Left renal cortex interstitium (tissue), 4 donors: ENCODE measurements at places on chromosomes 7 and 10. TPM values are rescaled to one million over a fixed set of nuclear protein-coding genes. Genes with fewer than 3 reads are reported as not detected.

DNA sequence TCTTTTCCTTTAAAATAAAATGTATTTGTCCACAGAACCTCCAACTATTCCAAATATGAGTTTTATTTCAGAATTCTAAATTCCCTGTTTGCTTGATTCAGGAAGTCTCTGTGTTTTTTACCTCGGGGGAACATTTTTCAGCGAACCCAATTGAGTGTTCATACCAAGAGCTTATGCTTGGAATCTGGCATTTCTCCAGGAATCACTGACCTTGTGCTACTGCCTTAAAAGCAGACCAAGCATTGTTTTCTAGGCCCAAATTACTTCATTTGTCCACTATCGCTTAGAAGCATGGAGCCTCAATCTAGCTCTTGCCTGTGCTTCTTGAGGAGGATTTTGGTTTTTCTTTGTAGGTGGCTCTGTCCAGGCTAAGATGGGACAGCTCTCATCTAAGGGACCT lies 59.4 kb downstream of the EBLN1 start:
- DNase-seq, result no peak

- DNase-seq, result no peak
These were observed 27.7 kb upstream of the ARHGAP12 start for GRCh38 chr10:31956200-31956946.

GRCh38 chr10:4720463-4720862 lies 105.5 kb upstream of the AKR1E2 start:
- no peak for DNase-seq

- DNase-seq, result peak; percentile 28
These were observed 11.5 kb downstream of the TPK1 start for GRCh38 chr7:144824360-144824759.

GRCh38 chr10:120688928-120689327 lies 162.2 kb upstream of the WDR11 start:
- no peak for DNase-seq

GRCh38 chr10:62818426-62819011 lies 2.4 kb upstream of the EGR2 start:
- no peak for DNase-seq

DNA sequence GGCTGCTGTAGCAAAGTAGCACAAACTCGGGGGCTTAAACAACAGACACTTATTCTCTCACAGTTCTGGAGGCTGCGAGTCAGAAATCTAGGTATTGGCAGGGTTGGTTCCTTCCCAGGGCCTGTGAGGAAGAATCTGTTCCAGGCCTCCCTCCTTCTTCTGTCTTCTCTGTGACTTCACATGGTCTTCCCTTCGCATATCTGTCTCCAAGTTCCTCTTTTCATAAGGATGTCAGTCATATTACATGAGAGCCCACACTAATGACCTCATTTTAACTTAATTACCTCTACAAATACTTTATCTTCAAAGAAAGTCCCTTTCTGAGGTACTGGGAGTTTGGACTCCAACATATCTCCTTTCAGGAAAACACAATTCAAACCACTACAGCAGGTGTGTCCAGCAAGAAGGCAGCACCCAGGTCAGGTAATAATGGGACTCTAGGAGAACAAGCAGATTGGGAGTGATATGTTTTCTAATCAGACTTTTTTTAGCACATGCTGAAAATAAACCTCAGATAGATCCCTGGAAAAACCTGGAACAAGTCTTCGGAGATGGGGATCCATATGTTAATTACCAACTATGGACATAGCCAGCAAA lies 11.7 kb downstream of the CREB5 start:
- no peak for DNase-seq

GRCh38 chr7:84162125-84162524 lies 32.5 kb downstream of the SEMA3A start:
- no peak for DNase-seq

GRCh38 chr7:156094350-156095146 lies 282.3 kb upstream of the SHH start:
- DNase-seq, result no peak

- no peak for DNase-seq
These were observed 68.7 kb downstream of the SGMS1 start for GRCh38 chr10:50554995-50555568.

GRCh38 chr10:102644066-102644645 lies at the start of gene TRIM8:
TRIM8 (plus strand) TSS chr10:102644479; CDS start chr10:102644618, 139 bp downstream.
- DNase-seq, result no peak

GRCh38 chr7:113119429-113119828 lies 1.1 kb upstream of the SMIM30 start:
- DNase-seq, result no peak

DNA sequence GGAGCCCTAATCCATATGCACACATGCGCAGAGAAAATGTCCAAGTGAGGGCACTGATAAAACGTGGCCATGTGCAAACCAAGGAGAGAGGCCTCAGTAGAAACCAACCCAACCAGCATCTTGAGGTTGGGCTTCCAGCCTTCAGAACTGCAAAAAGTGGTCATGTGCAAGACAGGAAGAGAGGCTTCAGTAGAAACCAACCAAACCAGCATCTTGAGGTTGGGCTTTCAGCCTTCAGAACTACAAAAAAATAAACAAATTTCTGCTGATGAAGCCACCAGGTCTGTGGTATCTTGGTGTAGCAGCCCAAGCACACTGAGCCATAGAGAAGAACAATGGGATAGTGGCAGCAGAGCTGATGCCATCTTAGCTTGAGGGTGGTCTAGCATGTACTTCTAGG lies 371.5 kb downstream of the CALN1 start:
- DNase-seq, result no peak

GRCh38 chr10:76113952-76114351 lies 682.5 kb downstream of the LRMDA start:
- DNase-seq, result no peak

- DNase-seq, result no peak
These were observed 43.4 kb downstream of the CAMK2B start for GRCh38 chr7:44281811-44282600.

GRCh38 chr10:71542478-71542877 lies 145.8 kb downstream of the CDH23 start:
- DNase-seq, result no peak

Gene CSGALNACT2
- 17.6 TPM for polyA plus RNA-seq

Gene LRGUK
- polyA plus RNA-seq, result 3.7 TPM

Gene HYAL4
- polyA plus RNA-seq, result 0.08 TPM

Gene SPOCK2
- 189 TPM for polyA plus RNA-seq

Gene MCU
- polyA plus RNA-seq, result 52.6 TPM

Gene CBLL1
- polyA plus RNA-seq, result 31.2 TPM

Gene LRIT1
- polyA plus RNA-seq, result not detected

Gene ENTPD1
- polyA plus RNA-seq, result 26.9 TPM

Gene LIPJ
- 0.31 TPM for polyA plus RNA-seq
